ENCODE measurements at places on chromosomes 1 and 21.

GRCh38 chr1:119550381-119550780 is 43.4 kb downstream of the HSD3B1 start:
- no peak for DNase-seq

DNA sequence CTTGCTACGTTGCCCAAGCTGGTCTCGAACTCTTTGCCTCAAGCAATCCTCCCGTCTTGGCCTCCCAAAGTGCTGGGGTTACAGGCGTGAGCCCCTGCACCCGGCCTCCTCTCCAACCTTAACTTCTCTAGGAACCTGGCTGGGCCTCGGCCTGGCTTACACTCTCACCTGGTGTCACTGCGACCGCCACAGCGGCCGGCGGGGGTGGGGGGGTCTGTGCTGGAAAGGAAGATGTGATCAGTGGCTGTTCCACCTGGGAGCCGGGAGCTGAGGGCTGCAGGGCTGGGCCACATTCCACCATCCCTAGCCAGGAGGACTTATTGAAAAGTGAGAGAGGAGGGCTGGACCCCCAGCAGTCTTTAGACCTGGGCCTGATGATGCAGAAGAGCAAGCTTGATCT is 48.6 kb downstream of the HSPG2 start:
- no peak for DNase-seq

- no peak for DNase-seq
Measured at GRCh38 chr1:43156026-43156425, 16.1 kb downstream of the EBNA1BP2 start.

DNA sequence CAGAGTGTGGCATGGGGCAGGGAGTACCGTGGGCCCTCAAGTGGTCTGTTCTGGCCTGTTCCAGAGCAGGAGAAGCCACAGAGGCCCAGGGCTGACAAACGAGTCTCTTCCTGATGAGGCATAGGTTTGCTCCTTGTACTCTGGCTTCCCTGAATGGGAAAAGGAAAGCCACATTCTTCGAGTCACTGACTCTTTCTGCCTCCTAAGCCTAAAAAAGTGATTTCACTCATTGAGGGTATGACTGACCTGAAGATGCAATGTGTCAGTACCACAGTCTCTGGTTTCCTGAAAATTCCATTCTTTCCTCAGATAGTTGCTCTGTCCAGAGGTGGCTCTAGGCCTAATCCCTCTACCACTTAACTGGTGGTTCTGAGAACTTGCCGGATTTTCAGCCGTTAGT is 92.3 kb downstream of the KCNN3 start:
- no peak for DNase-seq

DNA sequence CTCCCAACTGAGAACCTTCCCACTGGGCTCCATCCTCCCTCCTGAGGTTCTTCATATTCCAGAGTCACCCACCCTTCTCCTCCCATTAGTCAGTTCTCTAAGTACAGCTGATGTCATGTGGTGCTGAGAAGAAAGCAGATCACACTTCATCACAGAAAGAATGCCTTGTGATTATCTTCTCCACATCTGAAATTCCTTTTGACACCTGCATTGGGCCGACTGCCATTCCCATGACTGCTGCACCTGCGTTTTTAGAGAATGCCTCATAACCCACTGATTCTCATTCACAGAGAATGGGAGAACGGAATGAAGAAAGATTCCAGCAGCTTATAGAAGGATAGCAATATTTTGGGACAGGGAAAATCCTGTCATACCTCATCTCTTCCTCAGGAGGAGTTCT is 14.3 kb downstream of the LEPR start:
- DNase-seq = no peak

Data from left forelimb (tissue), 1 donor.